GM03348 (cell line): ENCODE measurements at places on chromosomes 3 and 15.

- DNase-seq = peak; percentile 10
These were observed 26.1 kb downstream of the KCNMB2 start for GRCh38 chr3:178562143-178562946.

DNA sequence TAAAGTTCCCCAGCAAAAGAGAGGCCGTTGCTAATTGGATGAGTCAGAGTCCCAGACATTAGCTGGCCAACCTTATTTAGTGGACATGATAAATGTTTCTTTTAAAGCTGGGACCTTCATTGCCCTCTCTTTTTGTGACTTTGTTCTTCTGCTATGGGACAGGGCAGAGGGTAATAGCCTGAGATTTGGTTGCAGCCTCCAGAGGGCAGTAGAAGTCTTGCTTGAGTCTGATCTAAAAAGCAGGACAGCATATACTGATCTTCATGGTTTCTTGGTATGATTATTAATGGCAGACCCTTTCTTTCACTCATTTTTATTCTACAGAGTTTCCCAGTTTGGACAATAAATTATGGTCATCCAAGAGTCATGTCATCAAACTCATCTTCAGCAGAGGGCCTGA lies 25.1 kb upstream of the ZKSCAN7 start:
- DNase-seq = peak; percentile 24

GRCh38 chr15:68433551-68433950 lies 1.6 kb upstream of the ITGA11 start:
- peak; percentile 1 for DNase-seq

DNA sequence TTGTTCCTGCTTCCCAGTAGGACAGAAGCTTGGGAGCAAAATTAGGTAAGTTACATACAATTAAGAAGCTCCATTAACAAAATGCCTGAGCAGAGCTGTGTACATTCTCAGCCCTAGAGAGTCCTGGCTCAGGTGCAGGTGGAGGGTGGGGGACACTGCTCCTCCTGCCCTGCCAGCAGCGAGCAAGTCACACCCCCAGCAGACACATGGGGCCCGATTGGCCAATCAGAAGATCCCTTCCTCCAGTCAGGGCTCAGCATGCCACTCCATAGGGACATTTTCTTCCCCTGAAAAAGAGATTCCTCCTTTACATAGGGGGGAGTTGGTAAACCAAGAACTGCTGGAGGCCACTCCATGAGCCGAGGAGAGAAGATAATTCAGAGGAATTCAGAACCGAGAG lies 62.1 kb downstream of the PLXNA1 start:
- DNase-seq = no peak

DNA sequence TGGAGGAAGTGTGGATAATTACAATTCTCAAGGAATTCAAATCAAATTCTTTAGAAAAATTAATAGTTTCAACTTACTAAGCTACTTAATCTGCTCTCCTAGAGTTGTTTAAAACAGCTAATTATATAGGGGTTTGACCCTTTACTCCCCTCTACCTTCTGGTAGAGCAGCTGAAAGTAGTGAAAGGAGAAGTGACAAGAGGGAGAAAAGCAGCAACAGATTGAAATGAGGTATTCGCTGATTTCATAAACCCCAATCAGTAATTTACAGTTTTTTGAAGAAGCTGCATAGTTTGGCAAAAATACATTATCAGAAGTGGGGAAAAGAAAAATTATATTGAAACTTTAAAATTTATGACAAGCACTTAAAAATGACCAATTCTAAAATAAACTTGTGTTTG lies 52.8 kb downstream of the ZMAT3 start:
- DNase-seq = no peak

- peak; percentile 26 for DNase-seq
These were observed 207.5 kb downstream of the IL20RB start for GRCh38 chr3:137165117-137165806.

- DNase-seq = no peak
These were observed 80.9 kb downstream of the LRRC3B start for GRCh38 chr3:26703519-26703918.

DNA sequence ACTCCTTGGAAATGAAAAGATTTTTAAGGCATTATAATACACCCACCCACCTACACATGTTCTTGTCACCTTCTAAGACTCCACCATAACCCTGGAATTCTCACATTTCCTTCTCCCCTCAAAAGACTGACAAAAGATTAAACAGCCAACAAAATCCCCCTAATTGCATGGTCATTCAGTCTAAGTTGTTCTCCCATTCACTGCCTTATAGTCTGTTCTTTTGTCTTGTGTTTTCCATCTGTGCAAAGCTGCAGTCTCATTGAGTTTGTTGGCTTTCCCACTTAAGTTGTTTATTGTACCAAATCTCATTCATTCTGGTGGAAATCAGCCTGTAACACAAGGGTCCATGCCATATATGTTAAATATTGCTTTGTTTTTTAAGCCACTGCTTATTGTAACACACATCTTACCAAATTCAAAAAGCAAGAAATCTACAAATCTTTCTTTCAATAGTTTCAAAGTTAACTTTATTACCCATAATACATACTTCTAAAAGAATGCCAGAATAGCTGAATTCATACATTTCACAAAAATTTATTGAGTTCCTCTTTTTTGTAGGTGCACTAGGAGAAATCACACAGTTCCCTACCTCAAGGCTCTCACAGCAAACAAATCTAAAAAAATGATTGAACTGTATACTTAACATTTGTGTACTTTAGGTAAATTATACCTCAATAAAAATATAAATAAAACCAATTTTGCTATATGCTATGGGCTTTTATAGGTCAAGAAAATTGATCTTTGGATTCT lies 2.4 kb upstream of the RCN2 start:
- DNase-seq = no peak

GRCh38 chr3:34298653-34299052 lies 500.2 kb downstream of the PDCD6IP start:
- no peak for DNase-seq

DNA sequence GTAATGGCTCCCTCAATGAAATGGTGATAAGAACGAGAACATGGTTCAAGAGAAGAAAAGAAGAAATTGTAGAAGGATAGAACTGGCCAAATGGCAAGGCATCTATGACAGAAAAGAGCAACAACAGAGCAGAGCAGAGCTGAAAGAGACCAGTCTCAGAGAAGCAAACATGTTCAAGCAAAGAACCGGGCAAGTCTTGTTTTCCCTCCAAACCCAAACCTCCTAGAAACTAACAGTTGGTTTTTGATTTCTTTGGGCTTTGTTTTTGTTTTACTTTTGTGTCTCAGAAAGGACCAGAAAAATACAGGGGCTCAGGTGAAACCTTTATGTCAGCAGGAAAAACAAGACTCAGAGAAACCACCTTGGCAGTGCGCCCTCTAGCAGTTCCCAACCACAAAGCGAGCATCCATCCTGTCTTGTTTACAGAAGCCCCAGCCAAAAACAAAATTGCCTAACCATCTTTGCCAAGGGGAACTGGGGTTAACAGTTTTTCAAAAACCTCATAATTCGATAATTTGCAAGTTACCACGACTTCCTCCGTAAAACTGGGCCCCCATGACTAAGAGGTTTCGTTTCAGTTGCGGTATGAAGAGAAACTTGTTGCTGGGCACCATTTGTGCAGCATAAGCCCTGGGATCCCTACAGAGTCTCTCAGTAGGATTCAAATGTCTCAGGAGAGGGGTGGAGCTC lies 159.2 kb upstream of the SLC24A5 start:
- DNase-seq = no peak

- DNase-seq = no peak
These were observed 78.9 kb upstream of the GSK3B start for GRCh38 chr3:120173056-120173675.

- no peak for DNase-seq
These were observed 152.2 kb downstream of the TCF12 start for GRCh38 chr15:57070674-57071073.

DNA sequence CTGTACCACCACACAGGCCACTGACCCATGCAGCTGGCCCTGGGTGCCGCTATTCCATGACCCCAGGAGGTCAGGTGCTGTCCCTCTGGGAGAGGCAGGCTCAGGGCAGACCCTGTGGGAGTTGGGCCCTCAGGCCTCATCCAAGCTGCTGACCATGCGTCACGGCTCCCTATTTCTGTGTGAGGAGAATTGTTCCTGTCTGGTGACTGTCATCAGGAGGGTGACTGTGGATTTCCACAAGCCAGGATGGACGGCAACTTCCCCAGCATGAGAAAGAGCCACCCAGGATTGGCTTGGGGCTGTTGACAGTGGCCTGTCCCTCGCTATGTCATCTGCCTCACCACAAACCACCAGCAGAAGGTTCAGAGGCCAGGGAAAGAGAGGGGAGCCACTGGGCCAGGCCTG lies 41.4 kb downstream of the ZDHHC19 start:
- no peak for DNase-seq

- DNase-seq = no peak
These were observed 71.2 kb upstream of the DCBLD2 start for GRCh38 chr3:98972720-98973119.

DNA sequence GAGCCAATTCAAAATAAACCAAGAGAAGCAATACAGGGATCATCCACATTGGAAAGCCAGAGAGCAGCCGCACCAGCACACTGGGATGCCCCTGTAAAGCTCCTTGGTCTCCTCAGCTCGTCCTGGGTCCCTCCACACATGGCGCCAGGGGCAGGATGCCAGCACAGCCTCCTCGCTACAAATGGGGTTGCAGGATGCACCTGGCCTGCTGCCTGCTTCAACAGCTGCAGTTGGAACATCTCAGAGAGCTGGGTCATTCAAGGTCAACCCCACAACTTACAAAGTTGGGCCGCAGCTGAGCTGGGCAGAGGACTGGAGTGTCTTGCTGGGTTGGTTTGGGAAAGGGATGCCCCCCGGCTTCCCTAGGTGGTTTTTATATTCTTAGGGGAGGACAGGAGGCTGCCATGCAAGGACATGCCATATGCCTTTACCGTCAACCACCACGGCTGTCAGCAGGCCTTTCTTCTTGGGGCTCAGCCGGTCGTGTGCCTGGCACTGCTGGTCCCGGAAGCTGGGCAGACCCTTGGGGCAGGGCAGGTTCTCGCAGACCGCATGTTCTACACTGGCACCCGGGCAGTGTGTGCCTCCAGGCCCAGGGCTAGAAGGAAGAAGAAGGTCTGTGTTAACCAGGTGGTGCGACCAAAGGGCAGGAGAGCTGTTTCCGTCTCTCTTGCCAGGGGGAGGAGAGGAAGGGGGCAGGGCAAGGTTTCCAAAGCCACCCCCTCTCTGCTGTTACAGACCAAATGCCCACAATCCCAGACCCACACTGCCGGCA lies 225.2 kb downstream of the ADAMTS17 start:
- DNase-seq = no peak

DNA sequence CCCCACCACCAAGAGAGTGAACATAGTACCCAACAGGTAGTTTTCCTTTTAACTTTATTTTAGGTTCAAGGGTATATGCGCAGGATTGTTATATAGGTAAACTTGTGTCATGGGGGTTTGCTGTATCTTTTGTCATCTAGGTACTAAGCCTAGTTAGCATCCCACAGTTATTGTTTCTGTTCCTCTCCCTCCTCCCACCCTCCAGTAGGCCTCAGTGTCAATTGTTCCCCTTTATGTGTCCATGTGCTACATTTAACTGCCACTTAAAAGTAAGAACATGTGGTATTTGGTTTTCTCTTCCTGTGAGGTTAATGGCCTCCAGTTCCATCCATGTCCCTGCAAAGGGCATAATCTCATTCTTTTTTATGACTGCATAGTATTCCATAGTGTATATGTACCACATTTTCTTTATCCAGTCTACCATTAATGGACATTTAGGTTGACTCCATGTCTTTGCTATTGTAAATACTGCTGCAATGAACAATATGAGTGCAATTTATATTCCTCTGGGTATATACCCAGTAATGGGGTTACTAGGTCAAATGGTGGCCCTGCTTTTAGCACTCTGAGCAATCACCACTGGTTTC lies 66.2 kb downstream of the ST3GAL6 start:
- DNase-seq = no peak

DNA sequence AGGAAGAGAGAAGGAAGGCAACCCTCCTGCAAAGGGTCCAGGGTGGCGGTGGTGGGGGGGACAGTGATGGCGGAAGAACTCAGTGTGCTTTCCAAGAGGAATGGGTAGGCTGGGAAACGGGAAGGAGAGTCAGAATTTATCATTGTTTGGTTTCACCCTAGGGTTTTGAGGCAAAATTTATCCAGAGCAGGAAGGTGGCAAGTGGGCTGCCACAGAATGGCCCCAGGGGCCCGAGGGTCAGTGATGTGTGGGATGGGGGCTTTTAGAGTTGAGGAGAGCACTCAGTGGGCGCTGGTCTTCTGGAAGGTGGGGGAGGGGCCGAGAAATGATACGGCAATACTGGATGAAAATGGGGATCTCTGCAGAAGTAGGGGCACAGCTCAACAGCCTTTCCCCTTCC lies 581 bp downstream of the FAM131A start:
- DNase-seq = no peak

GRCh38 chr3:122536632-122537001 lies 21.9 kb upstream of the KPNA1 start:
- DNase-seq = no peak

- DNase-seq = no peak
These were observed 122.7 kb upstream of the MNS1 start for GRCh38 chr15:56587686-56588085.

DNA sequence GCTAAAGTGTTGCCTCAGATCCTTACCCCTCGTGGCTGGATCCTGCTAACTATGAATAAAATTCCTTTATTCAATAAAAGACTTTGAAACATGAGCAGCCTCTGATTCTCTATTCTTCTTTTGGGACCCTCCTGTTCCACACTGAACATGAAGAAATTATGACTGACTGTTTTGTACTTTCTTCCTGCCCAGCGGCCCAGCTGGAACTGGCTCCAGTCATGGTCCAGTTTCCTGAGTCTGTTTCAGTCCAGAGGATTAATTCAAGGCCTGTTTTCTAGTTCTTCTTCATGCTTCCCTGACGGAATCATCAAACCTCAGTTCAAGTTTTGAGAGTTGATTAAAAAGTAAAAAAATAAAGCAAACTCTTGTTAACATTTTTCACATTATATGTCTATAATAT lies 52.6 kb upstream of the CP start:
- DNase-seq = no peak

GRCh38 chr3:31777887-31778286 lies 203.2 kb downstream of the OSBPL10 start:
- no peak for DNase-seq

DNA sequence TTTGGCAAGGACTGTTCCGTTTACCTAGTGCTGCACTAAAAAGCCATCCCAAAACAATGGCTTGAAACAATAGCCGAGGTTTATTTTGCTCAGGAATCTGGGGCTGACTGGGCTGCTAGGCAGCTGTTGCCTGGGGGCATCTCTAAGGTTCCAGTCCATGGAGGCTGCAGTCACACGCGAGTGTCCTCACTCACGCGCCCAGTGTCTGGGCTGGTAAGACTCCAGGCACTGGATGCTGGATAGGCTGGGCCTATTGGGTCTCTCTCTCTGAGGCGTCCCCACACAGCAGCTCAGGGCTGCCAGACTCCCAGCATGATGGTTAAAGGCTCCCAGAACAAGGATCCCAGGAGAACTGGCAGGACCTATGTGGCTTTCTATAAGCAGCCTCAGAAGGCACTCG lies 34.2 kb downstream of the ALS2CL start:
- DNase-seq = no peak

DNA sequence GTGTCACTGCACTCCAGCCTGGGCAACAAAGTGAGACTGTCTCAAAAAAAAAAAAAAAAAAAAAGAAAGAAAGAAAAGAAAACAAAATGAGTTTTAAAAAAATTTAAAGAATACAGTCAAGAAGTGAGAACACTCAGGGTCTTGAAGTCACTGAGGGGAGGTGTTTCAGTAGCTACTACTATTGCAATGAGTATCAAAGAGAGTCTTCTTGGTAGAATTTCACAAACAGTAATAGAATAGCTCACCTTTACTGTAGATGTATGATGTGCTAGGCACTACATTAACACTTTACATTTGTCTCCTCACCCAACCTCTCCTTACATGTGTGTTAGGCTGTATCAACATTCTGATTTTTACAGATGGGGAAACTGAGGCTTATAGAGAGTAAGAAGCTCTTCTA lies 43.9 kb downstream of the EOMES start:
- DNase-seq = no peak
